Cortex of kidney (tissue), 1 donor: ENCODE measurements at places on chromosomes 11 and 22.

GRCh38 chr22:46547179-46547882 is 9.9 kb upstream of the CELSR1 start:
- DNase-seq: no peak

DNA sequence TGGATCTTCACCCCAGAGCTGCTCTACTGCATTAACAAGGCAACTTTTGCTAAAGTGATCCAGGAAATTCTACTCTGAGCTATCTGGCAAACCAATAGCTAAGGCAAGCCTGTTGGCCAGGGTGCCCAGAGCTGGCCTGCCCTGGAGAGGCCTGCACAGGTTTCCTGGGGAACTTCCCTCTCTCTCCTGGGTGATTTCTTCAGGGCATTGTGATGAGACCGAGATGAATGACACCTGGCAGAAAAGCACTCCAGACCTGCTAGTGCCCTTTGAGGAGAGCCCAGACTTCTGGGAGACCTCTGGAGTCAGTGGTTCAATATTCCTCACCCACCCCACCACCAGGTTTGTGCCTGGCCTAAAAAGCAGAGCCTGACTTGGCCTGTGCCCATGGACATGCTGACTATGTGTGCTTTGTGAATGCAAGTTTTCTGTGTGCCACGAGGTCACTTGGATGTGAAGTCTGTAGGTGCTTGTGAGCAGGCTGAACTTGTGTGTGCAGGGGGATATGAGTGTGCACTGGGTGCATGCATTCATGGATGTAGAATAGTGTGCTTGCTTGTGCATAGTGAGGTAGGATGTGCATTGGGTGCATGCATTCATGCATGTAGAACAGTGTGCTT is 4.4 kb upstream of the APLNR start:
- no peak for DNase-seq

- no peak for DNase-seq
These were observed 22.0 kb upstream of the MS4A6A start for GRCh38 chr11:60204922-60205321.

- DNase-seq: no peak
These were observed 2.8 kb downstream of the SPON1 start for GRCh38 chr11:13965337-13965736.

GRCh38 chr11:63274776-63275175 is 31.4 kb upstream of the SLC22A25 start:
- no peak for DNase-seq

- DNase-seq: no peak
These were observed 7.5 kb upstream of the OR8G1 start for GRCh38 chr11:124233376-124233775.
